ENCODE measurements at places on chromosomes 2 and 18.

GRCh38 chr2:219665926-219666325 is 38.5 kb downstream of the SLC4A3 start:
- DNase-seq: no peak

GRCh38 chr2:64787698-64788097 is 134.0 kb upstream of the SERTAD2 start:
- no peak for DNase-seq

- no peak for DNase-seq
Observed at GRCh38 chr18:39772155-39772919, 2182.7 kb upstream of the PIK3C3 start.

- DNase-seq: no peak
Observed at GRCh38 chr2:7845332-7845731, 836.5 kb upstream of the ID2 start.

GRCh38 chr2:643334-643733 is 33.9 kb downstream of the TMEM18 start:
- no peak for DNase-seq
